ENCODE measurements at places on chromosomes 6 and 20.
A peak's percentile ranks its signal among the peaks of the same experiment; 100 is the strongest.

DNA sequence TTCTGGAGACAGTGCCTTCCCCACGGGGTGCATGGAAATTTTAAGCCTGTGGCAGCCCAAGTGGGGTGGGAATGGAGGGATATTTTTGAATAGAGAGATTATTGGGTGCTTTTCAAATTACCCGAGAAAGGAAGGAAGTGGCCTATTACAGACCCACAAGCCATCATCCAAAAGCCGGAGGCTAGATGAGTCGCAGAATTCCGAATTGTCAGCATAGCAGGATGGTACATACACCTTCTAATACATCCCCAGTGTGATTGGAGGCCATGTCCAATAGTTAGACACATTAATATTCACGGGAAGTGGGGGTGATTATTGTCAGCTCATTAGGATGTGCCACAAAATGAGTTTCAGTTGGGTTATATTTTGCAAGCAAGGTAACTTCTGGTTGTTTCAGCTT is 133.0 kb downstream of the FIG4 start:
- DNase-seq = no peak

DNA sequence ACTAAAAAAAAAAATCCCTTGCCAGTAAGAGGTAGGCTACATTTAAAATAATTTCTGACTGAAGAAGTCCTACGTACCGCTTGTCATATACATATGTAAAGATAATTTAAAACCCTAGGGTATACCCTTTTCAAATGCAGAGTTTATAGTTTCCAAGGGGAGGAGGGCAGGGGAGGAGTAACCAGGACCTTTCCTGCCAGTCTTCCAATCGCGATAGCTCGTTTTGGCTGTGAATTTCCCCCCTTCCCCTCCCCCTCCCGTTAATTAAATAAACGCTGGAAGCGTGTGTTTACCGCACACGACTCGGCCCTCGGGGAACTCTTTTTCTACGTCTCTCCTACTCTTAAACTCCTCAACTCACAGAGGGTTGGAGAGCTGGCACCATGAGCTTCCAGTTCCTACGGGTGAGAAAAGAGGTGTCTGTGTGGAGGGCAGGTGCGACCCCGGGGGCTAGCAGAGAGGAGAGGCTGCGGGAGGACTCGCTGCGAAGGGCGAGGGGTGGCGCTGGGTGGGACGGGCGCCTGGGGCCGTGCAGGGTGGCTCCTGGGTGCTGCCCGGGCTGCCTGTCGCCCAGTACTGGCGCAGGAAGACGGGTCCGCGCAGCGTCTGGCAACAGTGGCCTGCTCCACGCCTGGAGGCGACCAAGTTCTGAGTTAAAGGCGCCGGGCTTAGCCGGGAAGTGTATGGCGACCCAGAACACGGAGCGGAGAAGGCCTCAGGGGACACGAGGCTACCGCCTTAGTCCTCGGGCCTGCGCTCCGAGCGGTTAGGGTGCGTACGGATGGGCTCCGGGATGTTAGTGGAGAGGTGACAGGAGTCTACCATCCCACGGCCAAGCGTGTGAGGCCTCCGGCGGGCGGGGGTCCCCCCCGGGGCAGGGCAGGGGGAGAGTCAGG is 4.1 kb upstream of the TFAP2C start:
- no peak for DNase-seq

DNA sequence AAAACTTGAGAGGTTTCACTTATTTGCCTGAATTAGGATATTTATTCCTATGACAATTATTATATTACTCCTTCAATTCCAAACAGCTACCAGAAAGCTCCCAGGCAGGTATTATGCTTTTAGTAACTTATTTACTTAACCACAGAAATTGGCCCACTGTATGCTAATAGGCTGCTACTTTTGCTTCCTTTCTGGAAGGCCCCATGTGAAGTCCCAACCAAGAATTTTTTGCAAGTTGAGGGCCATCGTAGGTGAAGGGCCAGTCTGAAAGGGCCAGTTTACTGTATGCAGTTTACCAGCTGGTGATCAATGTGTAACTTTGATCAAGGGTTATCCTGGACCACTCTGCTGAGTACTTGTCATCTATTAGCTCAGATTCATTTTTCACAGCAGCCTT is 45.0 kb downstream of the EDN1 start:
- DNase-seq = no peak

DNA sequence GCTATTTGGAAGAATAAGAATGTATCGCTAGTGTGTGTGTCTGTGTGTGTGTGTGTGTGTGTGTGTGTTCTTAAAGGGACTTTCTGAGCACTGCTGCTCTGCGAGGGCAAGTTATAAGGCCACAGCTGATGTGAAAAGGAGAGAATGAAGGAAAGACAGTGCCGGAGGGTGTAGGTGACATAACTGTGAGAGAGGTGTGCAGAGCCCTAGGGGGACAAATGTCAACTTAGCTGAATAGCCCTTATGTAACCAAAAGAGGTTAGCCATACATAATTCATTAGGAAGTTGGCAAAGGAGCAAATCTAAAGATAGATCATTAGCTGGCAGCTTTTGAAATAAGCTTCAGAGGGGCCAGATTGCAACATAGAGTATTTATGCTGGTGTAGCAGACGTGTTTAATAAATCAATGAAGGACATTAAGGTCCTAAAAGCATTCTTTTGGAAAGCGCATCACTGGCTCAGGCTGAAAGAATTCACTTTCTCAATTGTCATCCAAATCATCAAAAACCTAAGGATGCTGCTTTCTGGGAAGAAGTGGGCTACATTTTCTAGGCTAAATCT is 81.0 kb downstream of the NDUFAF5 start:
- no peak for DNase-seq

DNA sequence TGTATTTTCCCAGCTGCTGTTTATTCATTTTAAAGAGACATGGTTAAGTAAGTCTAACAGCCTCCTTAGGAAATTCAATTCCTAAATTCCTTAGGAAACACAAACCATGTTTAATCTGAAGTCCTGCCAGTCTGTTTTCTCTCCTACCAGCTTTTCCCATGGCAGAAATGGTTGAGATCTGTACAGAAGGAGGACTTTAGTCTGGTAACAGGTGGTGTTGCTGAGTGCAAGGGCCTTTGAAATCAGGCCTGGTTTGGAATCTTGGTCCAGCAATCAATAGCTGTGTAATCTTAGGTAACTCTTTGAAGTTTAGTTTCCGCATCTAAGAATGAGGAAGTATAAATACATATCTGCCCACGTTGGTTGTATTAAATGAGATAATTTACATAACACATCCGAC is 232.5 kb downstream of the LAMA2 start:
- DNase-seq = no peak

GRCh38 chr6:109662192-109662591 is 28.8 kb downstream of the AK9 start:
- no peak for DNase-seq

GRCh38 chr6:30325150-30325872 is 1.4 kb upstream of the TRIM39 start:
- DNase-seq = peak; percentile 88

DNA sequence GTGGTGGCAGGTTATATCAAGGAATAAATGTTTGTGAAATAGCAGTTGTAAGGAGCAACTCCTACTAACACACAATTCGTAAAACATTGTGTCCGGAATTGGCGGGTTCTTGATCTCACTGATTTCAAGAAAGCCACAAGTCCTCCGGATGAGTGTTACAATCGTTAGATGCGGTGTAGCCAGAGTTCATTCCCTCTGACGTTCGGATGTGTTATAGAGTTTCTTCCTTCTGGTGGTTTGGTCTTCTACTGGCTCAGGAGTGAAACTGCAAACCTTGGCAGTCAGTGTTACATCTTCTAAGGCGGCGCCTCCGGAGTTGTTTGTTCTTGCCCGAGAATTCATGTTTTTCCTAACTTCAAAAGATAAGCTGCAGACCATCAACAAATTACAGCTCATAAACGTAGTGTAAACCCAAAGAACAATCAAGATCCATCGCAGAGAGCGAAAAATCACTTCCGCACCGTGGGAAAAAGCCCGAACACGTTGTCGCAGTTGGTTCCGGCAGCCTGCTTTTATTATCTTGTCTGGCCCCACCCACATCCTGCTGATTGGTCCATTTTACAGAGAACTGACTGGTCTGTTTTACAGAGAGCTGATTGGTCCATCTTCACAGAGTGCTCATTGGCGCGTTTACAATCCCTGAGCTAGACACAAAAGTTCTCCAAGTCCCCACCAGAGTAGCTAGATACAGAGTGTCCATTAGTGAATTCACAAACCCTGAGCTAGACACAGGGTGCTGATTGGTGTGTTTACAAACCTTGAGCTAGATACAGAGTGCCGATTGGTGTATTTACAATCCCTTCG is 58.2 kb downstream of the TRIM27 start:
- peak; percentile 61 for DNase-seq

DNA sequence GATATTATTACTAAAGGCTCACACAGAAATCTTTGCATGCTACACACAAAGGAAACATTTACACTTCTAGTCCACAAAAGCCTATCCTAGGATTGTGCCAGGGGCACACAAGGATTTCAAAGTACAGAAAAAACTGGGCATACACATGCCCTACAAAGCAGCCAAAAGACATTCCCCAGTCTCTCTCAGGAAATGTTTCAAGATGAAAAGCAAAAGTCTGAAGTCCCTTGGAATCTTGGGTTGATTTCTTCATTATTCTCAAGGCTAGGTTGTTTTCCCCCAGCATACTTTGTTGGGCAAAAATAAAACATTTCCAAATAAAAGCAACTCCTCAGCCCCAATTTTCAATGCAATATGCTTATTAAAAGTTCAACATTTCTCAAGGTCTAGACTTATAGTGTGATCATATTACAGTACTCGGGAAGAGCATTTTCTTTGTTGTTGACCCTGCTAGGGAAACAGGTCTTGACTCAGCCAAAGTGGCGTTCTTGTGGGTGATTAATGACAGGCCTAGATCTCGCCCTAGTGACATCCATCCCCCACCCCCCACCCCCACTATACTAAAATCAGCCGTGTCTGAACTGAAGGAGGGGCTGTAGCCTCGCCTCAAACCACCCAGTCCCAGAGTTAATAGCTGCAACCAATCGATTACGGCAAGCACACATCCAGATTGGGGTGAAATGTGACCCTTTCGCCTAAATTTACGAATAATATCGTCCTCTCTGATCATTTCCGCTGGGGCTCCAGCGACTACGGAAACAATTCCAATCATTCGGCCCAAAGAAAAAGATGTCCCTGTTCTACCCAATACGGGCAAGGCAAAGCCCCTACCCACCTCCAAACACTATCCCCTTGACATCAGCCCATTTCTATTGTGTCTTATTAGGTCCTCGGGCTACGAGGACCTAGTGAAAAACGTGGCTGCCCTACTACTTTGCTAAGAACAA is 1.4 kb downstream of the AKIRIN2 start:
- DNase-seq = peak; percentile 36

- DNase-seq = peak; percentile 68
Measured at GRCh38 chr6:130322673-130323268, 43.0 kb upstream of the TMEM200A start.

DNA sequence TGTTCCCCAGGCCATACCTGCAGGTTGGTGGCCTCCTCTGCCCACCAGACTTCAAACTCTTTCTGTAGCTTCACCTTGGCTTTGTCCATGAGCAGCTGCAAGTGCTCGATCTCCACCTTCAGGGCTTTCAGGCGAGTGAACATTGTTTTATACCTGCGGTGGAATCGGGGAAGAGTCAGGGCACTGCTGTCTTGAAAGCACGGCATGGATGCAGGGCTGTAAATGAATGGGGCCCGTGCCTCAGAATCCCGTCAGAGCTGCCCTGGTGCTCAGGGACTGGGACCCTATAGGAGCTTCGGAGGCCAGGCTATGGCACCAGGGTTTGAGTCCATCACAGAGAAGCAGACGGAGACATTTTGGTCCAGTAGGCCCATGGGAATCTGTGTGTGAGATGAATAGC is 37.9 kb upstream of the KCNK16 start:
- DNase-seq = no peak

GRCh38 chr6:55567558-55567957 is 11.4 kb downstream of the HMGCLL1 start:
- no peak for DNase-seq

- no peak for DNase-seq
Measured at GRCh38 chr20:289693-290083, 862 bp downstream of the C20orf96 start.

- DNase-seq = peak; percentile 84
Measured at GRCh38 chr6:43723737-43724295, 36.2 kb upstream of the MRPS18A start.

GRCh38 chr6:38078671-38079070 is 259.1 kb downstream of the ZFAND3 start:
- no peak for DNase-seq

- DNase-seq = no peak
Measured at GRCh38 chr6:50819904-50820868, 1.5 kb downstream of the TFAP2B start.

GRCh38 chr6:2021713-2022125 is 223.7 kb downstream of the GMDS start:
- DNase-seq = no peak

GRCh38 chr6:106470316-106470715 is 109.8 kb downstream of the CRYBG1 start:
- DNase-seq = no peak

- no peak for DNase-seq
Measured at GRCh38 chr20:51171141-51171540, 148.2 kb upstream of the KCNG1 start.

GRCh38 chr6:25038999-25039398 is 103.2 kb upstream of the RIPOR2 start:
- peak; percentile 33 for DNase-seq

- DNase-seq = no peak
Measured at GRCh38 chr6:25239498-25239897, 39.7 kb upstream of the CARMIL1 start.

DNA sequence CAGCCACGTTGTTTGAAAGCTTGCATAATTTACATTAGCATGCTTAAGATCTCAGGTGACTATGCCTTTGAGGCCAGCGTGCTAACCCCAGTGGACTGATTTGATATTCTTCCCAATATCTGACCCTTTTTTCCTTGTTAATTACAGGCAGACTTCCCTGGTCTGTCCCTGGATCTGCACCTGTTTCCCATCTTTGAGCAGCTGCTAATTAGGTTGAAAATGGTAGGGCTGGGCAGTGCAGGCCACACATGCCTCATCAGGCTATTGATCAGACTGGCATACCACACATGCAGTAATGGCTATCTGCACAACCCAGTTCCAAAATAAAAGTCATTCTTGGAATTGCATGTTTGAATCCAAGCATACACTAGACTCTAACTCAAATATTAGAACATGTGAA is 164.3 kb upstream of the TFAP2D start:
- no peak for DNase-seq

DNA sequence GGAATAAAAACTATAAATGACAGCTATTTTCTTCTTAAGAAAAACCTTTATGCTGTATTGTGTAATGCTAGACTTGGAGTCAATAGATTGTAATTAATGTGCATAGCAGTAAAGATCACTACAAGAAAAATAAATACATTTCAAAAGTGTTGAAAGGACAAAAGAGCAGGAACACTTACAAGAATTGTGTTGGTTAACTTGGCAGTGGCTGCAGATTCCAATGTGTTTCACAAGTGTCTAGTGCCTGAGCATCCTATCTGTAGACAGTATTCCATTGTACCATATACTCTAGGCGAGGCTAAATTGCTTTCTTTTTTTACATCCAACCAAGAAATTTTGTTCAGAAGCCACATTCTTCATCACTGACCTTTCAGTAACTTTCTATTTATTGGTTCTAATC is 924.1 kb downstream of the EPHA7 start:
- DNase-seq = no peak

DNA sequence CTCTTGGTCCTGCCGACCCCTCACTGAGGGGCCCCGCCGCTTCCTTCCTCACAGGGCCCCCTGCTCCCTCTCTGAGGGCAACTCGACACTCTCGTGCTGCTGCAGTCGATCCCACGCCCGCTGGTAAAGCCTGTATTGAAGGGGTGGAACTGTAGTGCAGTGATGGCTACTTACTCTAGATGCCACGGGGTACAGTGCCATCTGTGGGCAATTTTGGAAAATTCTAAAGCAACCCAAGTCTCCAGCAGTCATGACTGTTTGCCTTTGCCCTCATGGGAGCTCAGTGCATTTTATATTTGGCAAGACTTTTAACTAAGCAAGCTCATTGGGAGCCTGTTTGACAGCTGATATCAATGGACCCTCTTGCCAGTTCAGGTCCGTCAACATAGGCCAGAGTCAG is 6.5 kb upstream of the C6orf136 start:
- peak; percentile 25 for DNase-seq
